ENCODE measurements at places on chromosomes 13 and 19.
A peak's percentile ranks its signal among the peaks of the same experiment; 100 is the strongest.

DNA sequence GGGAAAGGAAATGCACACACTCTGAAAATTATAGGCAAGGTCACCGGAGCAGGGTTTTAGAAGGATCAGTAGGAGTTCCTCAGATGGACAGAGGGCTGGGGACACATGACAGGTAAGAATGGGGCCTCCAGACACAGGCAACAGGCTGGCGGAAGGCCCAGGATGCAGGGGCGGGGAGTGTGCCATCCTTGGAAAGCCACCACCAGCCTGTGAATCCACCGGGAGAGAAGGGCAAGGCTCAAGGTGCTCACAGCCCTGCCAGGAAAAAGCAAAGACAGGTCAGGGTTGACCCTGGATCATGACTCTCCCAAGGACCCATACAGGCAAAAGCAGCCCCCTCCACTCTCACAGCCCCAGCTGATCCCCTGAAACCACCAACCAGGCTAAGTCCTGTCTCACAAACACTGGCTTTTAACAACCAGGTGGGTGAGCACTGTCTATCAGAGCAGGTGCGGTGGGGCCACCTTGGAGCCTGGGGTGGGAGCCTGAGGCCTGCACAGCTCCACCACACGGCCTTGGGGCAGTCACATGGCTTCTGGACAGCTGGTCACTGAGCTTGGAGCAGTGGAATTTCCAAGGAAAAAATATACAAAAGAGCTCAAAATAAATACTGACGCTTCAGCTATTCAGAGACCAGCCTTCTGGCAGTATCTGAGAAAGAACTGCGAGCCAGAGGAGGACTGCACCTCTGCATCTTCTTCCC is 35.2 kb upstream of the ISYNA1 start:
- no peak for DNase-seq

DNA sequence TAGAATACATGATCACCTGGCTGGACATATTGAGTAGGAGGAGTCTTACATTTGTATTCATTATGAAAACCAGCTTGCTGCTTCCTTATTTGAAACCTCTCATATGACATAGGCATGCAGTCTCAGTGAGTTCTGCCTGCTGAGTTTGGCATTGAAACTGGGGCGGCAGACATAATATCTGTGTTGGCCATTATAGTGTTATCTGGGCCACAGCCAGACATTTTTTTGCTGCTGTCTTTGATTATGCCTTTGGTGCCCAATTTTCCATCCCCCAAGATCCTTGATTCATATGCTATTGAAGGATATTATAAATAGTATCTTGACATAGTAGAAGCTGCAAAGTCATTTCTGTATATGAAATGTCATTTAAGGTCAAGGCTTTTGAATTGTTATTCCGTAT is 15.8 kb downstream of the FREM2 start:
- DNase-seq = no peak

GRCh38 chr19:2691951-2692350 is 10.5 kb downstream of the GNG7 start:
- DNase-seq = no peak

GRCh38 chr19:11435833-11436313 is 438 bp downstream of the PRKCSH start:
- DNase-seq = no peak

- no peak for DNase-seq
Measured at GRCh38 chr13:67643516-67644055, 413.4 kb upstream of the PCDH9 start.

DNA sequence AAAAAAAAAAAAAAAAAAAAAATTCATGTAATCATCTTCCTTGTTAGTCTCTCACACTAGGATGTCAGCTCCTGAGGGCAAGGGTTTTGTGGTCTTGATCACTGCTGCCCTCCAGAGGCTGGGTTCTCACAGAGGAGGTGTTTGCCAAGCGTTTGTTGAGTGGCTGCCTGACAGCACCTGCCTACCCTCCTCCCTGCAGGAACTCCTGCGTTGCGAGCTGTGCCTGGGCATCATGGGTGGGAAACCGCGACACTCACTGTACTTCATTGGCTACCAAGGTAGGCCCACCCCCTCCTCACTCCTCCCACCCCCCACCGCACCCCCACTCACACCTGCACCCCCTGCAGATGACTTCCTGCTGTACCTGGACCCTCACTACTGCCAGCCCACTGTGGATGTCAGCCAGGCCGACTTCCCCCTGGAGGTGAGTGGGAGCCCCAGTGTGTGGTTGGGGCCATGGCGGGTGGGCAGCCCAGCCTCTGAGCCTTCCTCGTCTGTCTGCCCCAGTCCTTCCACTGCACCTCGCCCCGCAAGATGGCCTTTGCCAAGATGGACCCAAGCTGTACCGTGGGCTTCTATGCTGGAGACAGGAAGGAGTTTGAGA is 8.1 kb downstream of the ATG4D start:
- no peak for DNase-seq

GRCh38 chr19:12796146-12797071 is 5.1 kb downstream of the JUNB start:
- DNase-seq = no peak

- no peak for DNase-seq
Measured at GRCh38 chr13:41501281-41501680, 43.9 kb downstream of the RGCC start.

- peak; percentile 34 for DNase-seq
Measured at GRCh38 chr13:61029064-61029463, 386.6 kb downstream of the PCDH20 start.

DNA sequence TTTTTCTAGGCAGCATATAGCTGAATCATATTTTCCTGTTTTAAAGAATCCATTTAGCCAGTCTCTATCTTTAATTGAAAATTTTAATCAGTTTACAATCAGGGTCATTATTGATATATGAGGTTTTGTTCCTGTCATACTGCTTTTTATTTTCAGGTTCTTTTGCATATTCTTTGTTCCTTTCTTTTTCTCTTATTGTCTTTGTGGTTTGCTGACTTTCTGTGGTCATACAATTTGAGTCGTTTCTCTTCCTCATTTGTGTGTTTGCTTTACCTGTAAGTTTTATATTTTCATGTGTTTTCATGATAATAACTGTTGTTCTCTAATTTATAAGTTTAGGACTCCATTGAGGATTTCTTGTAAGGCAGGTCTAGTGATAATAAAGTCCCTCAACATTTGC is 812.6 kb downstream of the DACH1 start:
- no peak for DNase-seq

Measured in NCI-H187 treated with DMSO at 0.1 percent for 48 hours (cell line).